ENCODE measurements at places on chromosomes 1 and 21.

GRCh38 chr1:226973898-226974543 is 33.9 kb downstream of the COQ8A start:
- DNase-seq, result no peak

- DNase-seq, result no peak
Observed at GRCh38 chr1:194338241-194338948, 1152.0 kb upstream of the B3GALT2 start.

GRCh38 chr1:155026588-155026987 is 7.0 kb downstream of the DCST2 start:
- DNase-seq, result no peak

- DNase-seq, result no peak
Observed at GRCh38 chr1:233597489-233597901, 16.4 kb upstream of the KCNK1 start.

All from posterior cingulate gyrus (tissue), 11 donors.